ENCODE measurements at places on chromosomes 7 and 10. TPM values are rescaled to one million over a fixed set of nuclear protein-coding genes. Genes with fewer than 3 reads are reported as not detected.
A peak's percentile ranks its signal among the peaks of the same experiment; 100 is the strongest.

DNA sequence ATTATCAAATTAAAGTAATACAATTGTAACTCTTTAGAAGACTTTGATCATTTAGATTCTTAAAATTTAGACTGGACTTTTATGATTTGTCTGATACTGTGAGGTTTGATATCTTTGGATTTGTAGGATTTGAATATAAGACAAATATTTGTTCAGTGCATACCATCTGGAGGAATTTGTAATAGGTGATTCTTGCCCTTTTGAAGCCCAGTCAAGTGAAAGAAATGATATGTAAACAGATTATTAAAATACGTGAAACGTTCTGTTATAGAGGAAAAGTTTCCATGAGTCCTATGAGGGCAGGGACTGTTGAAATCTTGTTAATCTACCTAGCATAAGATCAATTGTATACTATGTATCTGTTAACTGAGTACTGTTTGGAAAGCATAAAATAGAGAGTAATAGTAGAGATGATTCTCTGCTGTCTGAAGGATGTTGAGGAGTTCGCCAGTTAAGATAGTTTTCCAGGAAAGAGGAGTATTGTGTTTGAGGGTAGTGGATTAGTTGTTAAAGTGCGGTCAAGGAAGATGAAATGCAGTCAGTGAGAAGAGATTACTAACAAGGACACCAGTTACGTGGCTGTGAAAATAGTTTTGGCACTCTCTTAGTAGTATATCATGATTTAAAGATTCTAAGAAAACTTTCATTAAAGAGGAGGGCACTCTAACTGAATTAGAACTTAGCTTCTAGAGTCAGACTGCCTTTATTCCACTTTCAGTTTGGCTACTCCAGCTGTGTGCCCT lies 14.4 kb downstream of the PDCD4 start:
- peaks cover 48% of the 10 kb centered on the region for H3K36me3 ChIP-seq
- peak overlapping the region; percentile 1 for H3K27ac ChIP-seq
- peaks cover 53% of the 10 kb centered on the region for H3K4me1 ChIP-seq
- no peak for DNase-seq
- peak overlapping the region; percentile 14 for H3K4me3 ChIP-seq
- no peaks in the 10 kb centered on the region for H3K27me3 ChIP-seq

DNA sequence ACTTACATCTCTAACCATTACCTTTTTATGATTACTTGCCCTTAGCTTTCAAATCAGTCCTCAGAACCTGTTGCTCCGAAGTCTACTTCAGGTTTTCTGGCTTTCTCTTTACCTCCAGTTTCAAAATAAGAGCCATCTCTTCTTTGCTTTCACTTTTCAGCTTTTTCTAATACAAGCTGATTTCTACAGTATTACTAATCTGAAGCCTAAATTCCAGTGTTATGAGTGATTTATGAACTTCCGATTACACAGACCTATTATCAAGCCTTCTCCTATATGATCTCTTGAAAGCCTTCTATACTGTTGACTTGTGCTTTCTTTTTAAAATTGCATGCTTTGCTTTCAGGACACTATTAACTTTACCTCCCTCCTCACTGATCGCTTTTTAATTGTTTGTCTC lies 1307.8 kb upstream of the CELF2 start:
- no peaks in the 10 kb centered on the region for H3K27me3 ChIP-seq
- H3K4me1 ChIP-seq = no peaks in the 10 kb centered on the region
- no peak overlapping the region for H3K4me3 ChIP-seq
- H3K27ac ChIP-seq = no peak overlapping the region
- H3K36me3 ChIP-seq = peaks cover 7% of the 10 kb centered on the region

TAS2R3 gene
- 1.8 TPM for total RNA-seq

DNA sequence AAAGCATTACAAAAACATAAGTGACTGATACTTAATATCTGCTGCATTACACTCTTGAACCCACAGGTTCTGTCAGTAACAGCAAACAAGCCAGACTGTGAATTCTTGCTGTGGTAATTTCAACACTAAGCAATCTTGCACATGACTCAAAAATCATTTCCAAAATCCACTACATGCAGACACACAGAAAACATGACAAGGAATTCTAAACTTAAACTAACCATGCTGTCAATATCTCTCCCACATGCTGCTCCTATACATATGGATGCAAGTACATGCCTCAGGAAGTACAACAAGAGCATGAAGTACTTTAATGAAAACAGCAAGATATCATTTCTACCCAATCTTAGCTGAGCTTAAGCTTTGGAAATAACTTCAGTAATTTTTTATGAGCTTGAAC lies 890.2 kb upstream of the KCND2 start:
- no peaks in the 10 kb centered on the region for H3K27me3 ChIP-seq
- H3K4me3 ChIP-seq = no peak overlapping the region
- H3K4me1 ChIP-seq = no peaks in the 10 kb centered on the region
- H3K36me3 ChIP-seq = no peaks in the 10 kb centered on the region

TNPO3 gene
- 62.0 TPM for total RNA-seq

DNA sequence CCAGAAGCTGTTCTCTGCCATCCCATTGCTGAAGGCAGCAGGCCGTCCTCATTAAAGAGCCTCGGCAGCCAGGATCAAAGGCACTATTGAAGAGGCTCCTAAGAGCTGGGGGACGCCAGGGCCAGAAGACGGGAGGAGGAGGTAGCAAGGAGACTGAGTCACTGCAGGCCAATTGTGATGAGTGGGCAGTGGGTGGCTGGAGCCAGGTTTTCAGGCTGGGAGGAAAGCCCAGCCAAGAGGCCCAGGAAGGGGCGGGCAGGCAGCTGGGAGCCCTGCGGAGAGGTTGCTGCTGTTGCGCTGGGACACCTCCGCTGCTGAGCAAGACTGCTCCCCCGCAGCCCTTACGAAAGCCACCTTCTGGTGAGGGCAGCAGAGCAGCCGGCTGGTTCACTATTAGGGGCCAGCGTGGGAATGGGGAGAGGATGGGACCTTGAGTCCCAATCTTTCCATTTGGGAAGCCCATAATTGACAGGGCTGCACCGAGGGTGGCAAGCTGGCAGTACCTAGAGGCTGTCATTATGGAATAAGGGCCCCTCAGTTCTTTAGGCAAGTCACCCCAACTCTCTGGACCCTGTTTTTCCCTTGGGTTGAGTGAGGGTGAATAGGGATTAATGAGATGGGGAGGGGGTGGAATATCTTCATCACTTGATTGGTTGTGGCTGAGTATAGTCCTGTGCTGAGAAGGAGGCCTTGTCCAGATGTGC lies 48.4 kb downstream of the UNC5B start:
- no peaks in the 10 kb centered on the region for H3K27me3 ChIP-seq
- no peak for DNase-seq
- no peak overlapping the region for H3K27ac ChIP-seq
- no peaks in the 10 kb centered on the region for H3K4me1 ChIP-seq
- no peaks in the 10 kb centered on the region for H3K36me3 ChIP-seq

WNT8B gene
- 0.22 TPM for total RNA-seq

- no peak overlapping the region for H3K27ac ChIP-seq
- H3K4me1 ChIP-seq = no peaks in the 10 kb centered on the region
- no peaks in the 10 kb centered on the region for H3K27me3 ChIP-seq
- H3K36me3 ChIP-seq = peaks cover 5% of the 10 kb centered on the region
- H3K4me3 ChIP-seq = no peak overlapping the region
These were observed 111.2 kb downstream of the NSUN6 start for GRCh38 chr10:18540195-18540594.

DNA sequence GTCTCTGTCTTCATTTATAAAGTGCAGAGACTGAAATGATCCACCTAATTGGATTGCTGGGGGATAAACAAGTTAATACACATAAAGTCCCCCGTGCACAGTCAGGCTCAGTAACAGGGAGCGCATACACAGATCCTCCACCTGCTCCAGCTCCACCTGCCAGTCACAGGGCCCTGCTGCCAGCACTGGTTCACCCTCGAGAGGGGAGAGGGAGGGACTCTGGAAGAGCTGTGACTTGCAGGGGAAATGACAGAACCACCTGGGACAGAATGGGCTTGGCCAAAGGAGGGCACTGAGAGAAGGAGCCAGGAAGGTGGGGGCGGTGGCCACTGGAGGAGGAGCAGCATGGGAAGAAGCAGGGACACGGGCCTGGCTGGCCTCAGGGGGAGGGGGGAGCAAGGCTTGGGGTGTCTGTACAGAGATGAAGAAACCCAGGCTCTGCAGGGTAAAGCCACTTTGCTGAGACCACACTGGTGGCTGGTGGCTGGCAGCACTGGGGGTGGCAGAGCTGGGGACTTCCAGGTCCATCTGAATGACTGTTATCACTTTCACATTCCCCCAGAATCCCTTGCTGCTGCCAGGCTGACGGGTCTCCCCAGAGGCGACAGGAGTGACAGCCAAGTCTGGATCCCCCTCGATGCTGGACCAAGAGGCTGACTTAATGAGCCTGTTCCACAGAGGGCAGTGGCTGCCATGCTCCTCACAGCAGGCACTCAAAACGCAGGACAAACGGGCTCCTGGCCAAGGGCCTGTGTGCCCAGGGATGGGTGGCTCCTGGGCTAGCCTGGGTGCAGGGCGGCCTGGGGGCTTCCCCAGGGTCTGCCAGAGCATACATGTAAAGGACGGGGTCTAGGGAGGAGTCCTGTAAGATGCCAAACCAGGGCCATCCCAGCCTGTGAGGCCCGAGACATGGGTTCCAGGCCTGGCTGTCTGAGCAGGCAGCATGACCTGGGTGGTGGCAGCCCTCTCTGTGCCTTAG lies 151.1 kb downstream of the SH3PXD2A start:
- DNase-seq = peak; percentile 34
- no peaks in the 10 kb centered on the region for H3K36me3 ChIP-seq
- no peak overlapping the region for H3K4me3 ChIP-seq
- no peaks in the 10 kb centered on the region for H3K27me3 ChIP-seq

- H3K27ac ChIP-seq = no peak overlapping the region
- DNase-seq = no peak
- H3K36me3 ChIP-seq = peaks cover 4% of the 10 kb centered on the region
- no peak overlapping the region for H3K4me3 ChIP-seq
These were observed 6.1 kb downstream of the DENND11 start for GRCh38 chr7:141695803-141696289.

DNA sequence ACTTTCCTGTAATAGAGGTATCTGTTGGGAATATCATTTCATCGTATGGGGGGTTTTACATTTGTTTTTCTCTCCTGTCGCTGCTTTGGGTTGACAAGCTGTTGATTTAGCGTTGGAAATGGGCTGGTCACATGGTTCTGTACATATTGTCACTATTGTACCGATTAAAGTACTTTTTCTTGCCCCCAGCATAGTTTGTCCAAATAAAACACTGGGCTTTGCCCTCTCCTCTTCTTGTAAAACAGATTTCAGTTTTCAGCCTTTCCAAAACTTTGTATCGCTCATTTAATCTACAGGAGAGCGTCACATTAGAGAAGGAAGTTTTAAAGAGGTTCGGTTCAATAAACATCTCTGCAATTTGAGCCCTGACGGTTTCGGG lies 4.0 kb downstream of the BMI1 start:
- peak overlapping the region; percentile 94 for H3K4me3 ChIP-seq
- H3K27ac ChIP-seq = peak overlapping the region; percentile 72
- H3K36me3 ChIP-seq = peaks cover 19% of the 10 kb centered on the region
- peaks cover 47% of the 10 kb centered on the region for H3K4me1 ChIP-seq

CNPY1 gene
- not detected for total RNA-seq

DNA sequence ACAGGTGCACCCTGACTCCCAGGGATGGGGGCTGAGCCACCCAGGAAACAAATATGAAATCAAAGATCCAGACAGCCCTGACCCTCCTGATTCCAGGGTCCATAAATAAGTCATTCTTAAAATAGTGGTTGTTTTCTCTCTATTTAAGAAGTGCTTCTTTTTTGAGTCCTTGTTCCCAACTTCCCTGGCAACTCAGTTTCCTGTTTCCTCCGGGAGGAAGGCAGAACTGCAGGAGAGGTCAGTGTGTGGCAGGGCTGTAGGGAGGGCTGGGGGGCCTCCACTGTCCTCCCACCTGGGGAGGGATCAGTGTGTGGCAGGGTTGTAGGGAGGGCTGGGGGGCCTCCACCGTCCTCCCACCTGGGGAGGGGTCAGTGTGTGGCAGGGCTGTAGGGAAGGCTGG lies 88.7 kb upstream of the PDGFA start:
- peak overlapping the region; percentile 91 for H3K27ac ChIP-seq
- H3K4me3 ChIP-seq = peak overlapping the region; percentile 83
- no peak for DNase-seq
- H3K36me3 ChIP-seq = peaks cover 34% of the 10 kb centered on the region
- no peaks in the 10 kb centered on the region for H3K27me3 ChIP-seq

GRCh38 chr7:125563964-125564529 lies 634.4 kb upstream of the POT1 start:
- no peak for DNase-seq
- no peak overlapping the region for H3K4me3 ChIP-seq
- H3K27me3 ChIP-seq = no peaks in the 10 kb centered on the region
- H3K36me3 ChIP-seq = peaks cover 1% of the 10 kb centered on the region

EEPD1 gene
- 1.2 TPM for total RNA-seq

MARVELD1 gene
- total RNA-seq = 1.5 TPM

DNA sequence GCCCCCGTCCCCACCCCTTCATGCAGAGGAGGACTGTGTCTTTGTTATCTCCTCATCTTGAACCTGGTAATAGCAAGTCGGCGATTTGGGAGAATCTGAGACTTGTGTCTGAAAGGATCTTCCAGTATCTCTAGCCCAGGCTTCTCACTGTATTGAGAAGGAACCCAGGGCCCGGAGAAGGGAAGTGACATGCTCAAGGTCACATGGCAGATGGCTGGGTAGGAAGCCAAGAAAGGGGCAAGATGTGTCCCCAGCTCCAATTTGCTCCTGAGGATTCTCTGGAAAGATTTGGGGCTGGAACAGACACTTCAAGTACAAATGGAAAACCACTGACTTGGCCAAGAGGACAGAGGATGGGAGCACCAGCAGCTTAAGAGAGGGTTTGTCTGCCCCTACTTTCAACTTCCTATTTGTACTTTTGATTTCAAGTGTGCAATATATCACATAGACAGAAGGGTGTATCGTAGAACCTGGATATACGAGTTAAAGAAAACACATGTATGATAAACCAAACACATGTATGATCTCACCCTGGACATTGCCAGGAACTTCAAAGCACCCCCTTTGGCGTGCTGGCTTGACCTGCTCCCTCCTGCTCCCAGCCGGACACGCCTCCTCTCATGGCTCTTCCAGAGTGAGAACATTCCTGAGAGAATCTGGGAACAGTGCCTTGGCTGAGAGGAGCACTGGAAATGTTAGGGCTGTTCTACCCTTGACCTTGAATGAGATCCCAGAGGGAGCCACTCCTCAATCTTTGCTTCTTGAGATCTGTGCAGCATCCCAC lies 79.7 kb downstream of the CDH23 start:
- no peak overlapping the region for H3K27ac ChIP-seq
- no peaks in the 10 kb centered on the region for H3K27me3 ChIP-seq
- H3K4me3 ChIP-seq = no peak overlapping the region
- H3K4me1 ChIP-seq = peaks cover 6% of the 10 kb centered on the region

EVX1 gene
- not detected for total RNA-seq

HOXA4 gene
- 0.79 TPM for total RNA-seq

PIK3AP1 gene
- 5.1 TPM for total RNA-seq

- peaks cover 10% of the 10 kb centered on the region for H3K36me3 ChIP-seq
- H3K27ac ChIP-seq = no peak overlapping the region
- no peaks in the 10 kb centered on the region for H3K27me3 ChIP-seq
- peaks cover 3% of the 10 kb centered on the region for H3K4me1 ChIP-seq
These were observed 14.7 kb downstream of the NODAL start for GRCh38 chr10:70426823-70427222.
